ENCODE measurements at places on chromosomes 3 and 15. TPM values are rescaled to one million over a fixed set of nuclear protein-coding genes. Genes with fewer than 3 reads are reported as not detected.
A peak's percentile ranks its signal among the peaks of the same experiment; 100 is the strongest.

SLC7A14 gene
- total RNA-seq, result not detected

BUB1B gene
- total RNA-seq, result 0.89 TPM

DNA sequence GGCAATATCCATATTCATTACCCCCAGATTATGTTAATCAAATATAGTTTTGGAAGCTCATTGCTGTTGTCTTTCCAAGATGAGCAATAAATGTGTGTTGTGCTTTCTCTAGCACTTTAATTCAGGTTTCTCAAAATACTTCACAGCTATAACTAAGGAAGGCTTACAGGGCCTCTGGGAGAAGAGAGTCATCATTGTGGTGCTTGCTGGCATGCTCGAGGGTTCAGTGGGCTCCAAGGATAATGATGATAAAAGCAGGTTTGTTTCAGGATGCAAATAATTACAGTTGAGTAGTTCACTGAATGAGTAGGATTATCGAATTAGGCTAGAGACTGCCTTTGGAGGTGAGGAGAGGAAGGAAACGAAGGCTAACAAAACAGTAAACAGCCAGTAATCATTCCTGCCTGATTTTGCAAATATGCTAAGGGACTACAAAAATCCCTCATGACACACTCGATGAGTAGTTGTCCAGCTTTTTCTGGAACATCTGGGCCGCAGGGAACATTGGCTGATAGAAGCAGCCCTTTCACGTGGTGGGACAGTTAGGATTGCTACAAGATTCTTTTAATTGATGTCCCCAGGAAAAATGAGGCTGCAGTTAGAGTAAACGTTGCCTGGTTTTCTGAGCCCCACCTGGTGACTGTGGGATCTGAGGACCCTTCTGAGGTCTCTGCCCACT, 54.1 kb downstream of the SLC7A14 start:
- no peaks in the 10 kb centered on the region for H3K27me3 ChIP-seq
- H3K36me3 ChIP-seq, result no peaks in the 10 kb centered on the region
- no peak overlapping the region for H3K27ac ChIP-seq
- no peaks in the 10 kb centered on the region for H3K4me1 ChIP-seq

DNA sequence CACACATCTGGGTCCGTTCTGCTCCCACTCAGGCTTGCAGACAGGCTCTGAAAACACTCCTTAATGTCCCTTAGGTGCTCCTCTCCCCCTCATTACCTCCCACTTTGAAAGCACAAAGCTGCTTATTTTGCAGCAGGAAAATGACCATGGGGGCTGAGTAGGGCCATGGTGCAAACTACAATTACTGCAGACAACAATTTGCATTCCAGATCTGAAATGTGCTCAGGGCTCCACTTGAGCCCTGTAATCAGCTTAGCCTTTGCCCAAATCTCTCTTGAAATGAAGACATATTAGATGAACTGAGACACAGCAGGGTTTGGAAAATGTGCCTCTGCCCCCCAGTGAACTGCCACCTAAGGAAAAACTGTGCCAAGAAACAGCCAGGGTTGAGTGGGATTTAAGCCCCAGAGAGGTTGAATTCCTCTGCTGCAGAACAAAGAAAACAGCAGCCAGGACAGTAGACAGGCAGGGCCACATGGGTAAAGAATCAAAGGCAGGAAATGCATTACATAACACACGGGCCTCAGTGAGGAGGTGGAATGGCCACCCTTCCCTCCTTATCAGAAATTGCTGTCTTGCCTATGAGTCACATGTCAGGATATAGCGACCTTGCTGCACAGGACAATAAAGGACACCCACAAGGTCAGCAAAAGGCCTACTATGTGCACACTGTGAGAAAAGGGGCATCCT, 126.8 kb upstream of the ARHGEF3 start:
- H3K27me3 ChIP-seq, result no peaks in the 10 kb centered on the region
- H3K4me1 ChIP-seq, result peaks cover 74% of the 10 kb centered on the region
- no peak overlapping the region for H3K4me3 ChIP-seq
- no peaks in the 10 kb centered on the region for H3K36me3 ChIP-seq
- peak overlapping the region; percentile 40 for H3K27ac ChIP-seq

DNA sequence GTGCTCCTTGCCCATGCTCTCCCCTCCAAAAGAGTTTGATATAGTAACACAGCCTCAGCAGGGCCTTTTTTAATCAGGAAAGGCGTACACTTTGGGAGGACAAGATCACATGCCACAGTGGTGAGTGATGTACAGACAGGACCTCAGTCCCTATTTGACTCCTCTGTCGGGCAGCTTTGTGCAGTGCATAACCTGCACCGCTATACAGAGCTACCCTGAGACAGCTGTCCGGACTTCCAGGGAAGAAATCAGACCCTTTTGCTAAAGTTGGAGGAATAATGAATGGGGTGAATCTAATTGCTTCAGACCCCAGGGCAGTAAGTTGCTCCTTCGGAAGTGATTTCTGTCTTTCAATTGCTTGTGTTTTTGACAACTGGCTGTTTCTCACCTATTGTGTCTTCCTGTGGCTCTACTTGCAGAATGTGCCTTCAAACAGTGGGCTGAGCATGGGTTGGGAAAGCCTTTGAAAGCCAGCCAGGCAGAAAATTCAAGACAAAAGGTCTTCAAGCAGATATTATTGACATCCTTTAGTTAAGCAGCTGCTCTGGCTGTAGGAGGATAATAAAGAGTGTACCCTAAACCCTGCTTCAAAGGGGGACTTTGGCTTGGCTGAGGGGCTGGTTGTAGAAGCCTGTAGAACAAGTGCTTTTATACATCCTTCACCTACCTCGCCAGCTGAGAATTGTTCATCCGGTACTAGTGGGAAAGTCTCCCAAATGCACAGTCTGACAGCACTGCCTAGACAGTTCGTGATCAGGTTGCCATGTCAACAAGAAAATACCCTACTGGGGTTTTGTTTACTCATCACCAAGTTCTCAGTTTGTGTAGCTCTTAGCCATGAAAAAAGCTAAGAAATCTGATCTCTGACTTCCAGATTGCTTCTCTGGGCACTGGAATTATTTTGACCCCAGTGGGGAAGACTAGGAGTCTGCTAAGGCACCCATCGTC, 35.1 kb downstream of the SNTN start:
- no peak overlapping the region for H3K27ac ChIP-seq
- no peaks in the 10 kb centered on the region for H3K4me1 ChIP-seq
- no peaks in the 10 kb centered on the region for H3K27me3 ChIP-seq
- DNase-seq, result no peak

GRCh38 chr15:65653801-65654521, 32.2 kb downstream of the SLC24A1 start:
- no peak for DNase-seq
- no peaks in the 10 kb centered on the region for H3K27me3 ChIP-seq
- peaks cover 20% of the 10 kb centered on the region for H3K36me3 ChIP-seq
- H3K4me1 ChIP-seq, result no peaks in the 10 kb centered on the region

- H3K36me3 ChIP-seq, result no peaks in the 10 kb centered on the region
- H3K27ac ChIP-seq, result no peak overlapping the region
- H3K27me3 ChIP-seq, result no peaks in the 10 kb centered on the region
- DNase-seq, result peak; percentile 25
Observed at GRCh38 chr3:169509359-169509758, 154.2 kb downstream of the MECOM start.

DNA sequence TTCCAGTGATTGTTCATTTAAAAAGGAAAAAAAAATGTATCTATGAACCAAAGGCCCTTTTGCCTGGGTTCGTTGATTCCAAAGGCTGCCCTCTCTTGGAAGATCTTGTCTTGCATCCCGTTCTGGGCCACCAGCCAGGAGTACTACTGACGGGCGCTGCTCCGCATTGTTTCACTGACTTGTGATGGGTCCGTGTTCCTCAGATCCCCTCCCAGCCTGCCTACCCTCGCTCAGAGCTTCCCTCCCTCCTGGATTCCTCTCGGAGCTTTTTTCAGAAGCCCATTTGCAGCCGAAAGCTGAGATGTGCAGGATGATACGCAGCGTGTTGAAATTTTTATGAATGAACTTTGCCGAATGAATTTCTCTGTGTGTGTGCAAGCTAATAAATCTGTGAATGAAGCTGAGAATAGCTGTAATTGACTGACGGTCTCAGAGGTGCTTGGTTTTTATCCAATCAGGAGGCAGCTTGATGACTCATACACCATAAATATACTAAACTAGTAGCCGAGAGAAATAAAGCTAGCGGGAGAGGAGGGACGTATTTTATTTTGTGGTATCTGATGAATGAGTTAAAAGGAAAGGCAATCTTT, at the start of gene SHC4:
SHC4 (minus strand) TSS at position 396 of the 590 bp plus-strand sequence. CDS start 904 bp downstream, outside the sequence.
- no peaks in the 10 kb centered on the region for H3K36me3 ChIP-seq
- peaks cover 24% of the 10 kb centered on the region for H3K4me1 ChIP-seq
- peak; percentile 21 for DNase-seq
- H3K27me3 ChIP-seq, result peaks cover 12% of the 10 kb centered on the region
- no peak within 1 kb of the TSS for H3K27ac ChIP-seq
- H3K4me3 ChIP-seq, result peak within 1 kb of the TSS; percentile 52

GRCh38 chr3:53250881-53251605, 4.8 kb downstream of the TKT start:
- H3K4me1 ChIP-seq, result peaks cover 53% of the 10 kb centered on the region
- no peak overlapping the region for H3K27ac ChIP-seq
- no peaks in the 10 kb centered on the region for H3K27me3 ChIP-seq
- no peaks in the 10 kb centered on the region for H3K36me3 ChIP-seq
- DNase-seq, result no peak

DNA sequence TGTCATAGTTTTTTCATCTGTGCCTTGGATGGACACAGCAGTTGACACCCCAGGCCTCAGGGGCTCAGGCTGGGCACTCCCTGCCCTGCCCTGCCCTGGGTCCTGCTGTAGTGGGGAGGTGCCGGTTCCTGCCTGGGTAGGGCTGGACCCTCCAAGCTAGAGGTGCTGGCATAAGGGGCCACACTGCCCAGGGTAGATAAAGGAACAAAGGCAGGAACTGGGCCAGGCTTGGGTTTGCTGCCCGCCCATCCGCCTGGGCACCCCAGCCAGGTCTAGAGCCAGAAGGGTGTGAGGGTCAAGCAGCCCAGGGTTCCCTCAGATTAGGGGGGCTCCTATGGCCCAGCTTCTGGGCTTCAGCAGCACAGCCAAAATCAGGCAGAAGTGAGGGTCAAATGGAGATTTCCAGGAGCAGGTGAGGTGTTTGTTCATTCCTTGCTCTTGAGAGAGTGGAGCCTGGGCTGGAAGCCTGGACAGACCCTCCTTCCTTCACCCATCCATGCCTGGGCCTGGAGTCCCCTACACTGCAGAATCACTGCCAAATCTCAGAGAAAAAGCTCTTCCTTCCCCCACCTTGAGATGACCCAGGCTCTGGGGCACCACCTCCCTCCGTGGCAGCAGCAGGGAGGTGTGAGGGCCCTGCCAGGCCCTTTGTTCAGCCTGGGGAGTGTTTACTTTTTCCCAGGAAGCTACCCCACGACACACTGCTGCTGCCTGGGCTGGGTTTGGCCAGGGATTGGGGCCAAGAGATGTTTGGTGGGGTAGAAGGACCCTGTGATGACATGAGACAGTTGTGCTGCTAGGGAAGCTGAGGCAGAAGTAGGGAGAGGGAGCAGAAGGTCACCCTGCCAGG, 7.1 kb downstream of the SEMA3F start:
- H3K4me3 ChIP-seq, result no peak overlapping the region
- H3K27ac ChIP-seq, result no peak overlapping the region
- H3K36me3 ChIP-seq, result no peaks in the 10 kb centered on the region
- DNase-seq, result no peak
- no peaks in the 10 kb centered on the region for H3K4me1 ChIP-seq
